ENCODE measurements at places on chromosomes 11 and 22. TPM values are rescaled to one million over a fixed set of nuclear protein-coding genes. Genes with fewer than 3 reads are reported as not detected.
A peak's percentile ranks its signal among the peaks of the same experiment; 100 is the strongest.

GRCh38 chr11:44403587-44404273, 93.8 kb upstream of the ALX4 start:
- DNase-seq = no peak

DNA sequence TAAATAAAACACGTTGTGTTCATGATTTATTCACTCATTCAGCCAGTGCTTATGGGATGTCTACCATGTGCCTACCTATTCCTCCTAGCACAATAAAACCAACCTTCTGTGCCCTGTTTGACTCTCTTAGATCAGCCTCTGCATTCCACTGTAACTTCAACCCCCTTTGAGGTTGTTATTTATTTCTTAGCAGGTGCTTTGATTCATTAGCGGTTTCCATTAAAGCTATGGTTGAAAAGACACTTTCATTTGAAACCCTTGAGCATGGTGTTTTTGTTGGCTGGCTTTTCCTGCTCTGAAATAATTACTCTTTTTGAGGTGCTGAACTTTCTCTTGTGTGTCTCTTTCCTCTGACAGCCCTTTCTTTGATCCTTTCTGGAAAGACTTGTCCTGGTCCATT, 570.6 kb upstream of the LARGE1 start:
- DNase-seq = no peak

DNA sequence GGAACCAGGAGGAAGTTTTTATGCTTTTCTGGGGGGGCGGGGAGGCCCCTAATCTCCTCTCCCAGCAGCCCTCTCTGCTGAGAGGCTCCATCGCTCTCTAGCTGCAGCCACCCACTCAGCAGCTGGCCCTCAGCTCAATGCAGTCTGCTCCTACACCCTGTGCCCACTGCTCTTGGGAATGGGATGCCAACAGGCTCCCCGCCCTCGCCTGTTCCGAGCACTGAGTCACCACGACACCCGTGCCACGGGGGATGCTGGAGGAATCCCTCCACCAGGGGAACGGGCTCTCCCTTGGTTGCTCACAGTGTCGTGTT, 23.5 kb upstream of the SUSD2 start:
- no peak for DNase-seq

- no peak for DNase-seq
Observed at GRCh38 chr11:77204754-77205466, 76.9 kb downstream of the MYO7A start.

GRCh38 chr22:17928391-17928790, 96.0 kb downstream of the MICAL3 start:
- DNase-seq = no peak

ZP1 gene
- 1.6 TPM for total RNA-seq

DNA sequence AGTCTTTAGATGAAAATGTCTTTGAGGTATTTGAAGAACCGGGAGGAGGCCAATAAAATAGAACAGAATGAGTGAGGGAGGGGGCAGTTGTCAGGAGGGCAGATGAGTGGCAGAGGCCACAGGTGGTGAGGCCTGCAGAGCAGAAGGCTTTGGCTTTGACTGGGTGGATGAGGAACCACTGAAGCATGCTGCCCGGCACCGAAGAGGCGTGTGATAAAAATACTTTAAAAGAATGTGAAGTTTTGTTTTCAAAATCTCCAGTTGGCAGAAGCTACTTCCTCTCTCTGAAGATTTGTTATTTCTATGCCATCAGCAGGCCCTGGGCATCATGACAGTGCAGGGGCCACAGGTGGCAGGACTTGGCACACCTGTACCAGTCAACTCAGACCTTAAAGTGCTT, 6.3 kb downstream of the MS4A12 start:
- DNase-seq = no peak

GRCh38 chr11:123653483-123653826, 969 bp downstream of the SCN3B start:
- no peak for DNase-seq

DNA sequence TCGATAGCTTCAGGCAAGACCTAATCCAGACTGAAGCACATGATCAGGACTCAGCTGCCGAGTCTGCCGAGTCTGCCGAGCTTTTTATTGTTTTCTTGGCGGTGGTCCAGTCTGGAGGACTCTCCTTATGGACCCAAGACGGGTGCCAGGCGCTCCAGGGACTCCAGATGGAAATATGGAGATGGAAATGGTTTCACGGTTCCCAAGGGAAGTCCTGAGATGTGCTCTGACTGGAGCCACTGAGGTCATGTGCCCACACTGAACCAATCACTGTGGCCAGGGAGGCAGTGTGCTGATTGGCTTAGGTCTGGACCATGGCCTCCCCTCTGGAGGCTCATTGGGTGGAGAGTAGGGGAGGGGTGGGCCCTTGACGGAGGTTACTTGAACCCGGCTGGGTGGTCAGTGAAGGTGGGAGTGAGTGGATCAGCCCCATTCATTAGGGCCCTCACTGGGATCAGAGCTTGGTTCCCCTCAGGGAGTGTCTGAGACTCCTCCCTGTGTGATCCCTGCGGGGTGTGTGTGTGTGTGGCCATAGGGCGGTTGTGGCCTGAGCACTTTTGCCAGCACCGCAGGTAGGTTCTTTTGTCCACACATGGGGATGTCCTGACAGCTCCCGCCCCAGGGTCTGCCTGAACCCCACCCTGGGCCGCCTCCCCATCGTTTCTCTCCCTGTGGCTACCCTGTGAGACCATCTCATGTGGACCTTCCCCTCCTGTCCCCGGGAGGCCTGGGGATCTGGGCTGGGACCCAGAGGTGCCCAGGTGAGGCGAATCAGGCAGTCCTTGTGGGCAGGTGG, 14.0 kb downstream of the RPS6KA4 start:
- no peak for DNase-seq

- no peak for DNase-seq
Observed at GRCh38 chr11:31114442-31114841, 255.1 kb downstream of the DCDC1 start.

ENTHD1 gene
- total RNA-seq = 0.85 TPM

DNA sequence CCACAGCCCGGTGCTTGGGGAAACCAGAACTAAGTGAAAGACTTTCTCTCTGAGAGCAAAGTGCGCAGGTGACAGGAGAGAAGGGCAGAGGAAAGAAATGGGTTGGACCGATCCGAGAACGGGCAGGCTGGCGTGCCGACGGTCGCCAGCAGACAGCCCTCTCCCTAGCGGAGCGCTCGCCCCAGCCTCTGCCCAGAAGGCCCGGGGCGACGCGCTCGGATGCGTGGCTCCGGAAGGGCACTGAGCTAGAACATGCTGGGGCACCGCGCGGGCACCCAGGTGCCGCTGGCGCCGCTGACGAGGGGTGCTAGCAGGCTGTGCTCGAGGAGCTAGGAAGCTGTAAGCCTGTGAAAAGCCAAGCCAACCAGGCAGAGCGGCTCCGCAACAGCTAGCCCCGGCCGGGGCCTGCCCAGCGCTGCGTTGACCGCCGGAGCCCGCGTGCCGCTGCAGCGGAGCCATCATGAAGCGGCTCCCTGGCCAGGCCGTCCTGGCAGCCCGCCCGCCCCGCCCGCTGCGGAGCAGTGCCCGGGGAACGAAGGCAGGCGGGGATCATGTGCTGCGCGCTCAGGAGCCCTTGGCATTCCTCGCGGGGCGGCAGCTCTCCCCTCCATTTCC, 22.1 kb upstream of the RRAS2 start:
- peak; percentile 33 for DNase-seq

MEI1 gene
- total RNA-seq = 9.2 TPM

CATSPER1 gene
- total RNA-seq = 0.14 TPM

KRTAP5-2 gene
- total RNA-seq = not detected

DNA sequence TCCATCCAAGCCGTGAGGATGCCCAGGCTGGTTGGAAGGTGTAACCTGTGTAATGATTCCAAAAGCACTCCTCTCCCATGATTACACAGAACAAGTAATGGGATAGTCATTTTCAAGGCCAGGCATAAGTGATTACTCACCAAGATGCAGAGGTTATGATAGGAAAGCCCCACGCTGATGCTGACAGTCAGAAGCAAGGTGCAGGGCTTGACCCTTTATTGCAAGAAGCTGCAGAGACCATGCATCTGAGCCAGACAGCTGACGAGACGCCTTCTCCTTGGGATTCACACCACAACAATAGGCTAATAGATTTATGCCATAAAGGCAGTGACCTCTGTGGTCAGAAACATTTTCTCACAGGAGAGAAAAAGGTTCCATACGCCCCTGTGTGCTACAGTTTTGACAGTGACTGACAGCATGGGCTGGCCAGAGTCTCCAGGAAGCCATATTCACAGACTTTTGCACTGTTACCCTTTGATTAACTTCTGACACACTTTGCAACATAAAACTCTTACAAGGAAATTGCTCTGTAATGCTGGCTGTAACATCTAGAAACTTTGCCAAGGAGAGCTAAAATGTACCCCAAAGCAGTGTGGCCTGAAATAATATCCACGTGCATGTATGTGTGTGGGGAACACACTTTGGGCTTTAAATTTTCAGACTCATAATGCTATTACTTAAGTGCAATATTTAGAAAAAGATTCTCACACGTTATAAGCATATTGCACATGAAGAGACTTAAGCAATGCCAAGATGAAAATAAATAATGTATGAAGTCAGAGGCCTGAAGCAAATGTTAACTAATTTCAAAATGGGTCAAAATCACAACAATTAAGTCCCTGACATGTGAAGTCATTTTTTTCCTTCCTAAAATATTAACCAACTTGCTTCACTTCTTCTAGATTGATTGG, 1079.0 kb upstream of the TENM4 start:
- DNase-seq = no peak

DNA sequence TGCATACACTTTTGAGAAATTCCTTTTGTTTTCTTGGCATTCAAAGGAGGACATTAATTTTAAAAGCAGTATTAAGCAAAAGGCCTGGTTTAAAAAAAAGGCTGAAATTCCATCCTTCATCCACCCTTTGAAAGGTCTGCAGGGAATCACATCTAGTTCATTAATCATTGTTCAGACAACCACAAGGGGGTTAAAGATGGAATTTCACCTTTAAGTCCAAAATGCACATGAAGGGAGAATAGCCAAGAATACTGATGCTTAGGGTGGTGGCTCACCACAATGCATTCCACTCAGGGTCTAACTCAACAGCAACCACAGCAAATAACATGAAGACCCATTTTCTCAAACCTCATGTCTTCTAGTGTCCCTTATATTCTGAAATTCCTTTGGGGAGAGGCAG, 256.9 kb downstream of the CADM1 start:
- no peak for DNase-seq

CYP2D6 gene
- 0.42 TPM for total RNA-seq

DUSP8 gene
- total RNA-seq = 0.14 TPM

- DNase-seq = no peak
Observed at GRCh38 chr11:32580967-32581366, 2.7 kb upstream of the EIF3M start.

OR10G8 gene
- total RNA-seq = not detected

ROM1 gene
- total RNA-seq = 1.7 TPM

- DNase-seq = no peak
Observed at GRCh38 chr11:77789731-77790476, 30.6 kb downstream of the RSF1 start.

DNA sequence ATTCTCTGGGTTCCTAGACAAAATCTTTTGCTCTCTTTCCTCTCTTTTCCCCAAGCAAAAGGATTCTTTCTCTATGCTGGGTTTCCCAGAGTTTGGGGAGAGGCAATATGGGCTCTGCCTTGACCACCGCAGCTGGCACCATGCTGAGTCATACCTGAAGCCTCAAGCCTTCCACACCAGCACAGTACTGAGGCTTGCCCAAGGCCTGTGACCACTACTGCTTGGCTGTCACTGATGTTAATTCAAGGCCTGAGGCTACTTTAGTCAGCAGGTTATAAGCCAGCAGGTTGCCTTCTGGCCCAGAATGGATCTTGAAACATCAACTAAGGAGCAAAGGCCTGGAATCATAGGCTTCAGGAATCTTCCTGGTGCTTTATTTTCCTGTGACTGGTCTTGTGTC, 185.3 kb downstream of the DYNC2H1 start:
- DNase-seq = no peak

- DNase-seq = no peak
Observed at GRCh38 chr22:41226723-41227655, 13.7 kb downstream of the CHADL start.

GRCh38 chr11:132357811-132358572, 987.6 kb downstream of the NTM start:
- no peak for DNase-seq

RTN4R gene
- 3.2 TPM for total RNA-seq

TTLL1 gene
- total RNA-seq = 10.2 TPM

LIF gene
- 0.90 TPM for total RNA-seq

DNA sequence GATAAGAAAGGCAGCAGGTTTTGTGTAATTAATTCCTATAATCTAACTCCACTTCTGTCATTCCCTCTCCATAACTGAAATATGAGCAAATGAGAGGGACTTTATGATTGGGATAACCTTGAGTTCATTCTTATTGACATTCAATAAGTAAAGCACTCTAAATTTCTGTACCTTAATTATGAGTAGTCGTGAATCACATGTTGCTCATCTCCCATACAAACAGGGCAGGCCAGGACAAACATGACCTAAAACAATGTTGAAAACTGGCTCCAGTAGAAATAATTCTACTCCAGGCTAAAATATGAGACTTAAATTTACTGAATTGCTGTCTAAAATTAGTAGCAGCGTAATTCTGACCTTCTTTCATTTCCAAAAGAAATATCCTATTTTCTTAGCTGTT, 505.4 kb downstream of the NELL1 start:
- no peak for DNase-seq

ALX4 gene
- total RNA-seq = 0.05 TPM

DNA sequence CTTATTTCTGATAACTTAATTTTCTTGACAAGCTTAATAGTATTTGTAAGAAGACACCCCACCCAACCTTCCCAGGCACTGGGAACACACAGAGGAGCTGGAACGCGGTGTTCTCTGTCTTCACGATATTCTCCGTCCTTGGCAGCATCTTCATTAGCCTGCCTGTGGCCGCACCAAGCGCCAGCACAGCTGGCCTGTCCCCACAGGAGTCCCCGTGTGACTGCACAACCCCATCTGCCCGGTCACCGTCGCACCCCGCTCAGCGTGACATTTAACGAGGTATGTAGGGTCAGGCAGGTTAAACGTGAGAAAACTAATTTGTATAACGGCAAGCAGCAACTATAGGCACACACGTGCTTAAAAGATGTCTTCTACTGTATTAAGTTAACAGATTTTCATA, 293.3 kb downstream of the BRD1 start:
- no peak for DNase-seq

DNA sequence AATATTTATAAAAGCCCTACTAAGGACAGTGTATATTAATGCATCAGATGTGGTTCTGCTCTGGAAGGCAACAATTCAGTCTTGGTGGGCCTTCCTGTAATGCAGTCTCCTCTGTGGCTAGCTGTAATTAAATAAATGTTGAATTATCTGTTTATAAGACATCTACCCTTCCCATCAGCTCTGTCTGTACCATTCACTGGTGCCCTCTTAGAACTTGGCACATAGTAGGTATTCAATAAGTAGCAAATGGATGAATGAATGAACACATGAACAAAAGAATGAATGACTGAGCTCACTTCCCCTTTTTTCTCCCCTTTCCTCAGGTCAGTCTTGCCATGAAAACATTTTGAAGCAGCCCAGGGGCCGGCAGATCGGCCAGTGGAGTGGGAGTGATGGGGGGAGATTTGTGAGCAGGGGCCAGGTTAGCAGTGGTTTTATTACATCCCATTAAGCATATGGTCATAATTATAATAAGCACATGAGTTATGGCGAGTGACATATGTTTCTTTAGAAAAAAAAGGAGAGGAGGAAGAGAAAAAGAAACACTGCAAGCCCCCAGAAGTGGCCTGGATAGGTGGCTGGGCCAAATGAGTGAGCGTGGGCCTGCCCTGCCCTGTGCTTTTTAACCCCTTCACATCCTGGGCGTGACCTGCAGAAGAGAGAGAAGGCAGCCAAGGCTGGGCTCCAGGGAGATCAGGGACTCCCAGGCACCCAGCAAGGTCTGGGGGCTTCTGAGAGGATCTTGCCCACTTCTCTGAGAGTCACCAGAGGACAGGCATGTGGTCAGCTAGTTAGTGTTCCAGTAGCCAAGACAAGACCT, 48.6 kb upstream of the CD82 start:
- no peak for DNase-seq

KRTAP5-9 gene
- not detected for total RNA-seq

All from thymus (tissue), 14 donors.